ENCODE measurements at places on chromosomes 7 and 10.

DNA sequence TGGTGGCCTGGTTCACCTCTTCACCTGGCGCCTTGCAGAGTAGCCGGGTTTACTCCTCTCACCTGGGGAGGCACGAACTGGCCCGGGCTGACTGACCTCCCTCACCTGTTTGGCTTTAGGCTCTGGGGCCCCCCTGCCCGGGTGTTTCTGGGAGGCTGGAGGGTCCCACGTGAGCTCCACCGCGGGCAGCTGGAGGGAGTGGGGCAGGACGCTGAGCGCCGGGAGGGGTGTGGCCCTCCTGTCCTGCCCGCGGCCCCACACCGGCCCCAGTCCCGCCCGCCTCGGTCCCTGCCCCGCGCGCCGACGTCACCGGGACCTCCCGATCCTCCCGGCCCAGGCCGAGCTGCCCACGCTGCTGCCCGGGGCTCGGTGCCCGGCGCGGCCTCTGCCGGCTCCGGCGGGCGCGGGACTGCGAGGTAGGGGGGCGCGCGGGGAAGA, at the start of gene AMZ1:
Gene AMZ1, plus strand, starts transcription at position 322 of the 438 bp plus-strand sequence. CDS start 12,250 bp downstream, outside the sequence.
- H3K36me3 ChIP-seq = no peaks in the 10 kb centered on the region
- H3K4me1 ChIP-seq = no peaks in the 10 kb centered on the region
- H3K27me3 ChIP-seq = peaks cover 52% of the 10 kb centered on the region
- no peak within 1 kb of the TSS for H3K27ac ChIP-seq

GRCh38 chr7:1025743-1026581, 18.4 kb upstream of the GPR146 start:
- no peak overlapping the region for H3K4me3 ChIP-seq
- H3K27ac ChIP-seq = no peak overlapping the region
- H3K36me3 ChIP-seq = no peaks in the 10 kb centered on the region
- peaks cover 6% of the 10 kb centered on the region for H3K4me1 ChIP-seq
- no peaks in the 10 kb centered on the region for H3K27me3 ChIP-seq
- no peak for DNase-seq

DNA sequence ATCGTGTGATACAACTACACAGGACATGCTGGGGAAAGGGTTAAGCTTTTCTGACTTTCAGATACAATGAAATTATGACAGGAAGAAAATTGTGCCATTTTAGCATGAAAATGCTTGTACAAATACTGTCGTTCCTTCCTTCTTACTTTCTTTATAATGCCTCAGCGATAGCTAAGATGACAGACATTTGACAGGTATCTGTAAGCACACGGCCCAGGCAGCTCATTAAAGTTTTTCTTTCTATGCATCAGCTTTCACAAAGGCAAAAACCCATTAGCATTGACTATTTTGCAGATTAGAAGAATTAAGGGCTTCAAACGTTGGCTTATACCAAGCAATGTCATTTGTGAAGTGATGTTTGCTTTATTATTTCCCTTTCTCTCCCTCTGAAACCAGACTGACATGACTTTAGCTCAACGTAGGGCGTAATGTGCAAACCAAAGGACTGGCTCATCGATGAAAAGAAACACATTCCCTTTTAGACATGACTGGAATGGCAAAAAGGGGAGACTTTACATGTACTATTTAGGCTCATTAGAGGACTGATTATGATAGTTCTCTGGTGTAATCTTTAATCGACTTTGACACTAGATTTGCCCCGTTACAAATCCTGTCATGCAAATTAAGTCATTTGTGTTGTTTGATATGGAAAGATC, 258.4 kb upstream of the SP8 start:
- no peak overlapping the region for H3K4me3 ChIP-seq
- H3K36me3 ChIP-seq = no peaks in the 10 kb centered on the region
- H3K27me3 ChIP-seq = no peaks in the 10 kb centered on the region
- no peak for DNase-seq

DNA sequence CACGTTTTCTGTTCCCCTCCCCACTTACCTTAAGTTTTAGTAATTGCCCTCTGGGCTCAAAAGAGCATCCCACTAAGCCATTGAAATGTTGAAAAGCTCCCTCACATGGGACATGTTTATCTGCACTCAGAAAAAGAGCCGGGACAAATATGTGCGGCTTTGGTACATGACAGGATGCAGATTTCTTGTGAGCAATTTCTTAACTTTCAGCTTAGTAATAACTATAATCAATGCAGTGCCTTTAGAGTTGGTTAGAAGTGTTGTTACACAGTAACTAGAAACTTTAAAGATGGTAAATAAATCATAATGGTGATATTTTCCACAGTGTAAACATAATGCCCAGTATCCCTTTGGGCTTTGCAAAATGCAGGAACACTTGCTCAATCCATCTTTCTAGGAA, 89.2 kb downstream of the ZNF365 start:
- no peak for DNase-seq
- no peaks in the 10 kb centered on the region for H3K36me3 ChIP-seq

DNA sequence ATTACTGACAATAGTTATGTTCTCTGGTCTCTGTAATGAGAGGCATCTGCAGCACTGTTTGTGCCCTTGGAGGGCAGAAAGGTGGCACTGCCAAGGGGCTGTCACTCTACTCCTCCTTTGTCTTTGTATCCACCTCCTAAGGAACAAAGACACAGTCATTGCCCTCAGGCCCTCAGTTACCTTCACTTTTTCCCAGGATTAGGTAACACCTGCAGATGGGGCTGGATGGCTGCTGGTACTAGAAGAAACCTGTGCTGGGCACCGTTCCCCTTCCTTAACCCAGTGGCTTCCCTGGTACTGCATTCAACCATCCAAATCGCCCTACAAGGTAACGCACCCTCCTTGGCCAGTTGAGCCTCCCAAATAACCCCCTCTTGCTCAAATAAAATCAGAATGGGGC, 246.9 kb upstream of the NEBL start:
- H3K4me3 ChIP-seq = no peak overlapping the region
- no peaks in the 10 kb centered on the region for H3K4me1 ChIP-seq
- DNase-seq = no peak

Data from cardiac muscle cell (in vitro differentiated cells and primary cell).